Aorta (tissue), 5 donors: ENCODE measurements at places on chromosomes 2 and 18.

DNA sequence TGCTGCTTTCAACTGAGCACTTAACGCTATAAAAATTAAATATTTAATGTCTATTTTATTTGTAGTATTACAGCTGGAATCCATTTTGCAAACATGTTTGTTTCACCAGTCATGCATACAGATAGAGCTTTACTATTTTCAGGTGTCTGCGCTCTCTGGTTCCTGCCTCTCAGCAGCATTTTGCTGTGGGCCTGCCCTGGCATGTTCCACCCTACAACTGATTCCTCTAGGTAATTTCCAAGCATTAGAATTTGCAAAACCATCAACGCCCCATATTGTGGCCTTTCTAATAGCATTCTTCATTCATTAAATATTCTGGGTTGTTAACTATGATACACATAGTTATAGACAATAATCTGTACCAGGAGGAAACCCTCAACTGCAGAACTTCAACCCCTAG, 266.4 kb upstream of the DLGAP1 start:
- no peak overlapping the region for H3K4me3 ChIP-seq
- no peaks in the 10 kb centered on the region for H3K27me3 ChIP-seq
- DNase-seq = no peak
- H3K36me3 ChIP-seq = no peaks in the 10 kb centered on the region

- DNase-seq = no peak
- H3K27ac ChIP-seq = no peak overlapping the region
- H3K36me3 ChIP-seq = no peaks in the 10 kb centered on the region
- H3K4me1 ChIP-seq = no peaks in the 10 kb centered on the region
- H3K4me3 ChIP-seq = no peak overlapping the region
Observed at GRCh38 chr2:207879536-207879935, 109.8 kb upstream of the FZD5 start.

DNA sequence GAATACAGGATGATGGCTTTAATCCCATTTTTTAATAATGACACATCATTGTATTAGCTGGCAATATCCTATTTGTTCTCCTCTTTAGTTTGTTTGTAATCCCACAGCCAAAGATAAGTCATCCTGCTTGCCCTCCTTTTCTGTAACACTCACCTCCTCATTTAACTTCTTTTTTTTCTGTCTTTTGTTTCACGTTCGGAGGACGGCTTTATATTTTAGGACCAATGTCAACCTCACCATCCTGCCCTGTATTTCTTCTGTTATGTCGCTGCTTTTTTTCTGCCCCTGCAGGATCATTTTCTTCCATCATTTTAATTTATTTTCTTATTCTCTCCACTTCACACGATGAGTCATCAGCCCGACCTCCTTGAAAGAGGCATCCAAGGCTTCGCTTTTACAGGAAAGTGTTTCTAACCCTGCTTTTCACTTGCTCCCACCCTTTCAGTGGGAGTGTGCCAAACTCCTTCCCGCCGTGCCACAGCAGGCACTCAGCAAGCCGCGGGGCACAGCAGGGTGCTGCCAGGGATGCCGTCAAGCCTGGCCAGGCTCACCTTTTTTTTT, 11.4 kb downstream of the RAB31 start:
- DNase-seq = peak; percentile 82
- no peaks in the 10 kb centered on the region for H3K27me3 ChIP-seq
- no peak overlapping the region for H3K27ac ChIP-seq

DNA sequence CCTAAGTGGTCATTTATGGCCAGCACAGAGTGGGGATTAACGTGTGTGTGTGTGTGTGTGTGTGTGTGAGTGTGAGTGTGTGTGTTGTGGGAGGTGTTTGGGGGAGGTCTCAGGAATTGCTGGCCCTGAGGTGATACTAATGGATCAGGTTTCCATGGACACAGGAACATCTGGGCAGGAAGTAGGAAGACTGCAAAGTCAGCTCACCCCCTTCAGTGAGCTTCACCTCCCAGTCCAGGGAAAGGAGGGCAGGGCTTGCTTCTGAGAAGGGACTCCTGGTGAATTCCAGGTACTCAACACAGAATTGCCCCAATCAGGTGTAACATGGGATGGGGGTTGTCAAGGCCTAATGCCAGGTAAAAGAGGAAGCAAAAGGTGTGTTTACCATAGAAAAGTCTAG, 30.3 kb upstream of the IL1R1 start:
- H3K4me1 ChIP-seq = no peaks in the 10 kb centered on the region
- peaks cover 2% of the 10 kb centered on the region for H3K36me3 ChIP-seq
- no peak for DNase-seq
- H3K27ac ChIP-seq = no peak overlapping the region
- H3K4me3 ChIP-seq = no peak overlapping the region

DNA sequence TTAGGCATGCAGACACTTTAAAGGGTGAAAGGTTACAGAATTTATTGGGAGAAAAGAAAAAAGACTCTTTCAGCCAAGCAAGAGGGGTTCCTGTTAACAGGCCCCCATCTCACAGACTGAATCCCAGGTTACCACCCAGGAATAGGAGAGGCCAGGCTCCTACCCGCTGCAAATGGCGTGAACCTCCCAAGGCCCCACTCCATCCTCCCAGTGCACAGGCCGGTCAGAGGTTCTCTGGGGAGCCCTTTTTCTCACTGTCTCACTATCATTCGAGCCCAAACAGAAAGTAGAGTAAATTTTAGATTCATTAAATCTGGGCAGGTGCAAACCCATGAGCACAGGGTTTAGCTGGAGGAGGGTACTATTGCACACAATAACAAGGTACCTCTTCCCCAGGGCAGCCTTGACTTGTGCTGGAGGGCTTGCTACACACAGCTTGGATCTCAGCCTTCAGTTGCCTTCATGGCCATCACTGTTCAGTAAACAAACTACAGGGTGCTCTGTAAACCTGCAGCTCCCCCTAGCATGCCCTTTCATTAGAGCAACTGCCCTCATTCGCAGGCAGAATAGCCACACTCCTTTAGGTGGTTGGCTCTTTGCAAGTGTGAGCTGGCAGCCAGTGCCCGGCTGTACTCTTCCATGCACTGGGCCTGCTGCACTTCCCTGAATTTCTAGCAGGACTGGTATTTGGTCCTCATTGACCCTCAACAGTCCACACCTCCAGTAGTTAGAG, 7.3 kb upstream of the PLEK start:
- no peaks in the 10 kb centered on the region for H3K36me3 ChIP-seq
- no peak for DNase-seq
- H3K4me3 ChIP-seq = no peak overlapping the region
- no peaks in the 10 kb centered on the region for H3K4me1 ChIP-seq
- H3K27me3 ChIP-seq = no peaks in the 10 kb centered on the region

GRCh38 chr2:236236559-236237452, 27.4 kb downstream of the ASB18 start:
- H3K27me3 ChIP-seq = no peaks in the 10 kb centered on the region
- no peak for DNase-seq
- no peaks in the 10 kb centered on the region for H3K36me3 ChIP-seq
- H3K4me1 ChIP-seq = no peaks in the 10 kb centered on the region
- no peak overlapping the region for H3K27ac ChIP-seq

- no peaks in the 10 kb centered on the region for H3K36me3 ChIP-seq
- no peaks in the 10 kb centered on the region for H3K4me1 ChIP-seq
- no peak for DNase-seq
Observed at GRCh38 chr18:53503914-53504441, 720.5 kb downstream of the MBD2 start.
